ENCODE measurements at places on chromosomes 13 and 19.
A peak's percentile ranks its signal among the peaks of the same experiment; 100 is the strongest.

- peak; percentile 3 for DNase-seq
Observed at GRCh38 chr13:43786766-43787517, at the start of gene ENOX1. TSS of gene ENOX1 (minus strand) at chr13:43786972.

DNA sequence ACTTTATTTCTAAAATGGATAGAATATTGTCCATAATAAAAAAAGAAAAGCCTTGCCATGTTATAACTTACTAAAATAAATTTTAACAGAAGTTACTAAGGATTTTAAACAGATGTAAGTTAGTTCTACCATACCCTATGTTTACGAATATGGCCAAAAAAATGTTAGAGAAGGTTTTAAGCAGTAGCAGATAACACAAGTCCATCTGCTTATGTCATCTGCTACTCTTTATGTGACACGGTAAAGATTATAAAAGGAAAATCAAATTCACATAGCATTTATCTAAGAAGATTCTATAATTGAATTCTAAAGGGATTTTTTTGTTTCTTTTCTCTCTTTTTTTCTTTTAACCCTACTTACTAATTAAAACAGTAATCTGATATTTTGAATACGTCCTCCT, 114.2 kb upstream of the MIR17HG start:
- no peak for DNase-seq

GRCh38 chr13:79529817-79530216, 48.9 kb downstream of the NDFIP2 start:
- no peak for DNase-seq

DNA sequence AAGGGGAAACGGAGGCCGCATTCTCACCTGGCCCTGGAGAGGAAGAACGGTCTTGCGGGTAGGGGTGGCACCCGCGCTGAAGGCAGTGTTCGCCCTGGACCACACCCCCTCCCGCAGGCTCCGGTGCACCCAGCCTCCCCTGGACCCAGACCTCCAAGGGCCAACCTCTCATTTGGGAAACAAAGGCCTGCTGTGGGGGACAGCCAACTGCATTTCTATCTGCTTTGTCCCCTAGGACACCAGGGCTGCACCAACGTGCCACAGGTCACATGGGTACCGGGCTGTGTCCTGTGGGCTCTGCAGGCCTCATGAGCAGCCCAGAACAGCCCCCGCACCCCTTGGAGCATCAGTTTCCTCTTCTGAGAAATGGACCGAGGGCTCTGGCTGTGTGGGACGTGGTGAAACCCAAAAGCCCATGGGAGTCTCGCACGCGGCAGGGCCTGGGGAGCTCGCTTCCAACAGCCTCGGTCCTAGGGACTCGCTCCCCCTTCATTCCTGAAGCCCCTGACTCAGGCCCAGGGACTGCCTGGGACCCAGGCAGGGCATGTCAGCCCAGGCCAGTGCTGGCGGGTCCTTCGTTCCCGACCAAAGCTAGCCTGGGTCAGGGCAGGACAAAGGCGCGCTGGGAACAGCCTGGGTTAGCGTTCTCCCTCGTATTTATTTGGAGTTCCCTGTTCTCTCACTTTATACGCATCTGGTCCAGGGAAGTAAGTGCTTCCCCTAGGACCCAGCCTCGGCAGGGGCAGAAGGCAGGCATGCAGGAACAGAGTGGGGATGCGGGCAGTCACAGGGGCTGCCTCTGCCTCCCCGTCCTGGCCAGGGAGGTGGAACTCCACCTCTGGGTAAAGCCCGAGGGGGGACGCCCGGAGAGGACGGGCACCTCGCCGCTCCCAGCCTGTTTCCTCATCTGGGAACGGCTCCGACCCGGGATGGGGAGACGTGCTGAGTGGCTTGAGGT, 4.6 kb downstream of the TCF3 start:
- no peak for DNase-seq

- DNase-seq: no peak
Observed at GRCh38 chr13:95275322-95276036, 25.8 kb downstream of the ABCC4 start.

DNA sequence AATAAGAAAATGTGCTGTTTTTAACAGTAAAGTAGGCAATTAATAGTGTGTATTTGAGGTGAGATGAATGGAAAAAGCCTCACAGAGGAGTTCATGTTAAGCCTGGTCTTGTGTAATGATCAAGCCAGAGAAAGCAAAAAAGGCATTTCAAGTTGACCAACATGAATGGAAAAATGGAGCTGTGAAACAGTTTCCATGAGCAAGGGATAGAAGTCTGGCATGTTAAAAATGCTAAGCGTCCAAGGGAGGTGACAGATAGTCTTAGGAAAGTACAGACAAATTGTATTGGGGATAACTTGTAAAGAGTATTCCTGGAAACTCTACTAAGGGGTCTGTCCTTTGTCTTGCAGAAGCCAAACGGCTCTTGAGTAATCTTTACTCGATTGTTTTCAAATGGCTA, 506.8 kb upstream of the ATXN8OS start:
- no peak for DNase-seq

- DNase-seq: no peak
Observed at GRCh38 chr19:33471111-33471996, 50.2 kb downstream of the PEPD start.

DNA sequence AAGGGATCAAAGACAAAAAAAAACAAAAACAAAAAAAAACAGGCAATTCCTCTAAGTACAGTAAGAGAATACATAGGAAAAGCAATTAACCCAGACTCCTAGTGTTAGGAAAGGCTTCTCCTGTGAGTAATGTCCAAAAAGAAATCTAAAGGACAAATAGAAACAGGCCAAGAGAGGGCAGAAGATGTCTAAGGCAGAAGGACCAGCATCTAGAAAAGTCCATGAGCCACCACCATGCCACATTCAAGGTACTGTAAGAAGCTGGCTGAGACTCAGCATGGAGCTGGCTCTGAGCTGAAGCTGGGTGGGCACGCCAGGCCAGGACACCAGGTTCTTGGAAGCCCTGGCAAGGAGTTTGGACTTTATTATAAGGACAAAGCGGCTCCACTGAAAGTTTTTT, 118.1 kb upstream of the FRY start:
- no peak for DNase-seq

GRCh38 chr19:3061182-3062161, 823 bp downstream of the TLE5 start:
- peak; percentile 90 for DNase-seq

DNA sequence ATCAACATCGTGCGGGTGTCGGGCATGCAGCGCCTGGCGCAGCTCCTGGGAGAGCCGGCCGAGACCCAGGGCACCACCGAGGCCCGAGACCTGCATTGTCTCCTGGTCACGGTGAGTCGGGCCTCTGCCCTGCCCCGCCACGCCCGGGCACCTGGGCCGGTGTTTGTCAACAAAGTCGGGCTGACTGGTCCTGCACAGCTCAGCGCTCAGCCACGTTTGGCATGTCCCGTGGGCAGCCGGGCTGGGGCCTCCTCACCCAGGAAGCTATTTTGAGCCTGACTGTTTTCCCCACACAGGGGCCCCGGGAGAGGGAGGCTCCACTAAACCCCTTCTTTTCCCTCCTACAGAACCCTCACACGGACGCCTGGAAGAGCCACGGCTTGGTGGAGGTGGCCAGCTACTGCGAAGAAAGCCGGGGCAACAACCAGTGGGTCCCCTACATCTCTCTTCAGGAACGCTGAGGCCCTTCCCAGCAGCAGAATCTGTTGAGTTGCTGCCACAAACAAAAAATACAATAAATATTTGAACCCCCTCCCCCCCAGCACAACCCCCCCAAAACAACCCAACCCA, 1.3 kb downstream of the GADD45B start:
- DNase-seq: no peak

- no peak for DNase-seq
Observed at GRCh38 chr13:27404680-27405079, 19.7 kb upstream of the GTF3A start.

DNA sequence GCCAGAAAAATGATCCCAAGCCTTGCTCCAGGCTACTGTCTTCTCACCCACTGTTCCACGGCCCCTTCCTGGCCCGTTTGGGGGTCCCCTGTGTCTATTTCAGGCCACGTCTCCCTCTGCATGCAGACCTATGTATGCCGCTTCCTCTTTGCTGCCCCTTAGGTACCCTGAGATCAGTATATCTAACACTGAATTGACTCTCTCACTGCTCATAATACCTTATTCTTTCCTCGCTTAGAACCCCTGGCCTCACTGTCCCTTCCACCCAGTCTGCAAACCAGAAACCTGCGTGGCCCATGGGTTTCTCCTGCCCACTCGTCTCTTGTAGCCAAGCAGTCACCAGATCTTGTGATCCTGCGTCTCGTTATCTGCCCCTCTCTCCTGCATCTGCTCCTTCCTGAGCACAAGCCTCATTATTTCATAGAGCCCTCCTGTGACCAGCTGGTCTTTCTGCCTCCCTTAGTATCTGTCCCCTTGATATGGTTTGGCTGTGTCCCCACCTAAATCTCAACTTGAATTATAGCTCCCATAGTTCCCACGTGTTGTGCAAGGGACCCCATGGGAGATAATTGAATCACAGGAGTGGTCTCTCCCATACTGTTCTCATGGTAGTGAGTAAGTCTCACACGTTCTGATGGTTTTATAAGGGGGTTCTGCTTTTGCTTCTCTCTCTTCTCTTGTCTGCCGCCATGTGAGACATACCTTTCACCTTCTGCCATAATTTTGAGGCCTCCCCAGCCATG, 109.0 kb upstream of the RNF113B start:
- DNase-seq: no peak

GRCh38 chr19:46202872-46203860, 26.4 kb upstream of the IGFL1 start:
- no peak for DNase-seq

DNA sequence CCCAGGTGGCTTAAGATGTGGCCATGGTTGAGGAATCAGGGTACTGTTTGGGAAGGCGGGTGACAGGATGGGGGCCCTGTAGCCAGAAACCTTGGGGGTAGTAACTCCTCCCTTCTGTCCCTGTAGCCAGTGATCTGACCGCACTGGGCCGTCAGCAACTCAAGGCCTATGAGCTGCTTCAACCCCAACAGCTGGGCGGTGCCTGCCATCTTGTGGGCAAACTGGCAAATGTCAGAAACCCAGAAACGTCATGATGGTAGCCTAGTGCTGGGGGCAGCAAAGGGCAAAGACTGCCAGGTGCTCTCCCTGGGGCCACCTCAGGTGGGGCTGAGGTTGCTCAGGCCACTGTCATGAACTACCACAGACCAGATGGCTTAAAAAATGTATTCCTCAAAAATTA, 3.5 kb downstream of the COPE start:
- peak; percentile 17 for DNase-seq

DNA sequence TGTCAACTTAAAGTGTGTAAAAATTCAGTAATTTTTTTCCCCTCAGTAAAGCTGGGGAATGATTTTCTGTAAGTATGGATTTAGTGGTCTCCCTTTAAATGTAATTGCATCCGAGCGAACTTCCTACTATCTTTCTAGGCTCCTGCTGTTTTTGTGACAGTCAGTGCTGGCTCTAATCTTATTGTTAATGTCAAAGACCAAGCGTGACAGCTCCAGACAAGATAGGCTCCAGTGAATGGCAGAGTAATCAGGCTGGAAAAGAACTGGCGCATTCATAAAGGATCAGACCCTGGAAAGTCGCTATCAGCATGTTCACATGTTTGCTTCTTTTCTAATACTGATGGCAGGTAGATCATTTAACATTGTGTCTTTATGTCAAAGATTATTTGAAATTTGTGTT, 908.0 kb upstream of the ATXN8OS start:
- DNase-seq: no peak

GRCh38 chr13:39892721-39893685, 237.5 kb downstream of the COG6 start:
- DNase-seq: peak; percentile 45

DNA sequence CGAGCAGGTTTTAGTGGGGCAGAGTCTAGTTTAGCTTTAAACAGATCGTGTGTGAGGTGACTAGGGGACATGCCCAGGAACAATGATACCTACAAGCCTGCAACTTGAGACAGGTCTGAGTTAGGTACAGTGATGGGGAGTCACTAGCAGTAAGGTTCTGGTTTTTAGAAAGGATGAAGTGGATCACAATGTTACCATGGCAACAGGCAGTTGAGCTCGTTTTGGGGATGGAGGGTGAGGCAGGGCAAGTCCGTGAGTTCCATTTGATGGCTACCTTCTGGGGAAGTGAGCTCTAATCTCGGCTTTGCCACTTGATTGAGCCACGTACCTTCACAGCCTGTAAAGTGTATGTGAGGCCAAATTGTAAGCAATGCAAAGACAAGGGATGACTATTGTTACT, 76.0 kb upstream of the GTF3A start:
- no peak for DNase-seq

DNA sequence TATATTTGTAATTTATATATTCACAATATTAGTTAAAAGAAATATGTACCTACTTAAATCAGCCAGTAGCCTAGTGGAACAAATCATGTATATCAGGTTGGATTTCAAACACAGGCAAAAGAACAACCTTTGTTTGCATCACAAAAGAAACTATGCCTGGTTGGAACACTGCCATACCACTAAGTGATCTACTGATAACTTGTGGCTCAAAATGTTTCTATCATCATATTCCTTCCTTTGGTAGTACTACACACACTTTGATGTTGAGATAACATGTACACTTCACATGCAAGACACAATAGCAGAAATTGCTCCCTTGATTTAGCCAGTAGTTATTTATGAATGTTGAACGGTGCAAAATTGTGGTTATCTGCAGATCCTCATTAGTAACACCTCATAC, 146.0 kb upstream of the GPC6 start:
- no peak for DNase-seq

- no peak for DNase-seq
Observed at GRCh38 chr13:48446464-48446863, 33.6 kb upstream of the LPAR6 start.

GRCh38 chr13:111034811-111035210, 80.3 kb upstream of the ARHGEF7 start:
- no peak for DNase-seq

GRCh38 chr13:32911506-32911905, 104.7 kb upstream of the KL start:
- DNase-seq: peak; percentile 12

DNA sequence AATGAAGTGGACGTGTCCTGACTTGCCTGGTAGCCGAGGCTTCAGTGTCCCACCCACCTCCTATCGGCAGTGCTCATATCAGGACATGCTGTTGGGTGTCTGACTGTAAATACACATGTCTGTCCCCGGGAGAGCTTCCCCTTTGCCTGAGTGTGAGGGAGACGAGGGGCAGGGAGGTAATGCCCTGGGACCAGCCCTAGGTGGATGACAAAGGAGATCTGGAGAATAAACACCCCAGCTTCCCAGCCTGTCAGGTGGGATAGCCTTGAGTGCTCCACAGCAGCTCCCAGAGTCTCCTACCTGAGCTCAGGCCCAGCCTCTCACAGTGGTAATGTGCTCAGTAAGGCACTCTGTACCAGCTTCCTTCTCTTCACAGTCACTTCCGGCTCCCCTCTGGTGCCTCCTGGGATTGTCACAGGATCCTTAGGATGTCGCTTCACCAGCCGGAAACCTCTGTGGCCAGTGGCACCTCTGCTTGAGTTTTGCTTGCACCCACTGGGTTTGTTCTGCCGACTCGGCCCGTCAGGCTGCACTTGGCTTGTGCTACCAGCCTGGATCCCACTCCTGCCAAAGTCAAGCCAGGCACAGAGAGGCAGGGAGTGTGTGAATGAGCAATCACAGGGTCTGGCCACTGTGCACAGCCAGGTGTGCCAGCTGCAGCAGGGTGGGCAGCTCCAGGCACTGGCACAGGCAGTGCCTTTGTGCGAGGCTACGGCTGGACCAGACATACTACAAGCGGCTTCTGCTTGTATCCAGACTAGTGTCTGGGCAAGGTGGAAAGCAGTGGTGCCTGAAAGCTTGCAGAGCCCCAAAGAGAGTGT, 54.4 kb upstream of the RGCC start:
- no peak for DNase-seq
